ENCODE measurements at places on chromosomes 5 and 9. TPM values are rescaled to one million over a fixed set of nuclear protein-coding genes. Genes with fewer than 3 reads are reported as not detected.

SIT1 gene
- not detected for total RNA-seq

GADD45G gene
- total RNA-seq: 3.5 TPM

SLC36A3 gene
- total RNA-seq: not detected

PIP5K1B gene
- total RNA-seq: 1.3 TPM

- no peak overlapping the region for H3K27ac ChIP-seq
- no peak for DNase-seq
- peaks cover 3% of the 10 kb centered on the region for H3K27me3 ChIP-seq
- H3K36me3 ChIP-seq: no peaks in the 10 kb centered on the region
- H3K4me3 ChIP-seq: no peak overlapping the region
- H3K4me1 ChIP-seq: peaks cover 18% of the 10 kb centered on the region
Measured at GRCh38 chr9:83218411-83219090, 155.6 kb upstream of the RASEF start.

DNA sequence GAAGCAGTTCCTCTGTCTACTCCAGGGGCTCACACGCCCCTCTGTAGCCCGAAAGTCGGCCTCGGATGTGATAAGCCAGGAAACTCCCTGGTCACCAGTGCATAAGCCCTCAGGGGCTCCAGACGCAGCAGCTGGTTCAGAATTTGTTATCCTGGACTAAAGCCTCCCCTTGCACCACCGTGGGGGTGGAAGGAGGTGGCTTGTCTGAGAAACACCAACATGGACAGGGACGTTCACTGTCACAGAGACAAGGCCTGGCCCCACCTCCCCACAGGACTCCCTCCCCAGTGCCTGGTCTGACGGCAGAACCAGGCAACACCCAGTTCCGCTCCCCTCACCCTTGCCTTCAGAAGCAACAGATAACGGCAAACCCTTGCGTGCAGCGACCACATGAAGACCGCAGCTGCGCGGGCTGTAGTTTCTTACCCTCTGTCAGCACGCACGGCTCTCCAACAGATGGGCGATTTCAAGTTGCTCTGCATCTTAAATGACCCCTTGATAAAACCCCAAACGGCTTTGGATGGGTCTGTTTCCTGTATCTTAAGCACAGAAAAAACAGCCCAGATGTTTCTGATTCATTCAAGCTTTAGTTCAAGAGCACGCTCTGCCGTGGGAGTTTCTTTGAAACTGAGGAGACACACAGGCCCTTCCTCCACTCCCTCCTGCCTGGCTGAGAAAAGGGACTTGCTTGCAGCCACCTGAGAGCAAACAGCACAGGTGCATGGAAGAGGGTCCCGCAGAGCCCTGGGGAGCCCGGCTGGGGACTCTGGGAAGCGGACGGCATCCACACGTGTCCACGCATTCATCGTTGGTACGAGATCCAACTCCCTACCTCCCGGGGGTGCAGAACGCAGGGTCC, 44.7 kb upstream of the NKD2 start:
- peak; percentile 49 for DNase-seq
- H3K4me1 ChIP-seq: peaks cover 2% of the 10 kb centered on the region
- H3K27me3 ChIP-seq: peaks cover 71% of the 10 kb centered on the region
- H3K4me3 ChIP-seq: no peak overlapping the region
- no peak overlapping the region for H3K27ac ChIP-seq
- no peaks in the 10 kb centered on the region for H3K36me3 ChIP-seq

- no peak overlapping the region for H3K4me3 ChIP-seq
- H3K27me3 ChIP-seq: no peaks in the 10 kb centered on the region
- no peaks in the 10 kb centered on the region for H3K4me1 ChIP-seq
- no peak overlapping the region for H3K27ac ChIP-seq
- no peaks in the 10 kb centered on the region for H3K36me3 ChIP-seq
Measured at GRCh38 chr9:13616491-13617035, 337.1 kb upstream of the MPDZ start.

DNA sequence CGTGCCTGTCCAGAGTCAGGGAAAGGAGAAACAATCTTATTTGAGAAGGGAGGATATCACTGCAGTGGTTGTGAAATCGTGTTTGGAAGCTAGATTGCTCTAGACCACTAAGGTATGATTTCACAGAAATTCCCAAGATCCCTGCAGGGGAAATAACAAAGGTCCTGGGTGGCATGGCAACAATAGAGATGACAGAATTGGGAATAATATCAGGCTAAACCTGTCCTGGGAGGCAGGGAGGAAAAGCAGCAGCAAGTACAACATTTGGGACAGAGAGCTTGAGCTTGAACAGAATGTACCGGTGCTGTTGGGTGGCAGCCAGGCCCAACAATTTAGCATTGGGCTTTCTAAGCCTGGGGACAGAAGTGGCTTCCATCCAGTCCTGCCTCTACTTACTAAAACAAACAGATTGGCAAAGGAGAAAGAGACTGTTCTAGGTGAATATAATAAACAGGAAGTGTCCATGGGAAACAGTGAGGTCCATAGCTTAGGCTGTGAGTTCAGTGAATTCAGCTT, 17.0 kb upstream of the ARHGAP26 start:
- DNase-seq: no peak
- no peaks in the 10 kb centered on the region for H3K36me3 ChIP-seq
- H3K4me1 ChIP-seq: peaks cover 8% of the 10 kb centered on the region
- H3K27me3 ChIP-seq: no peaks in the 10 kb centered on the region

- DNase-seq: no peak
- H3K4me3 ChIP-seq: no peak overlapping the region
- no peak overlapping the region for H3K27ac ChIP-seq
- peaks cover 4% of the 10 kb centered on the region for H3K36me3 ChIP-seq
Measured at GRCh38 chr5:119478781-119479180, 26.5 kb downstream of the HSD17B4 start.

GRCh38 chr5:92909602-92909962, 671.4 kb downstream of the NR2F1-AS1 start:
- H3K4me1 ChIP-seq: peaks cover 6% of the 10 kb centered on the region
- H3K4me3 ChIP-seq: no peak overlapping the region
- no peak for DNase-seq
- H3K27me3 ChIP-seq: no peaks in the 10 kb centered on the region
- no peaks in the 10 kb centered on the region for H3K36me3 ChIP-seq

- no peak overlapping the region for H3K27ac ChIP-seq
- no peaks in the 10 kb centered on the region for H3K36me3 ChIP-seq
- H3K4me1 ChIP-seq: no peaks in the 10 kb centered on the region
- DNase-seq: no peak
- H3K27me3 ChIP-seq: peaks cover 5% of the 10 kb centered on the region
Measured at GRCh38 chr5:146365618-146366017, 27.0 kb downstream of the POU4F3 start.

- H3K4me3 ChIP-seq: no peak overlapping the region
- H3K36me3 ChIP-seq: no peaks in the 10 kb centered on the region
- no peaks in the 10 kb centered on the region for H3K27me3 ChIP-seq
- no peaks in the 10 kb centered on the region for H3K4me1 ChIP-seq
- no peak for DNase-seq
Measured at GRCh38 chr5:155004138-155004744, 9.3 kb upstream of the KIF4B start.

DNA sequence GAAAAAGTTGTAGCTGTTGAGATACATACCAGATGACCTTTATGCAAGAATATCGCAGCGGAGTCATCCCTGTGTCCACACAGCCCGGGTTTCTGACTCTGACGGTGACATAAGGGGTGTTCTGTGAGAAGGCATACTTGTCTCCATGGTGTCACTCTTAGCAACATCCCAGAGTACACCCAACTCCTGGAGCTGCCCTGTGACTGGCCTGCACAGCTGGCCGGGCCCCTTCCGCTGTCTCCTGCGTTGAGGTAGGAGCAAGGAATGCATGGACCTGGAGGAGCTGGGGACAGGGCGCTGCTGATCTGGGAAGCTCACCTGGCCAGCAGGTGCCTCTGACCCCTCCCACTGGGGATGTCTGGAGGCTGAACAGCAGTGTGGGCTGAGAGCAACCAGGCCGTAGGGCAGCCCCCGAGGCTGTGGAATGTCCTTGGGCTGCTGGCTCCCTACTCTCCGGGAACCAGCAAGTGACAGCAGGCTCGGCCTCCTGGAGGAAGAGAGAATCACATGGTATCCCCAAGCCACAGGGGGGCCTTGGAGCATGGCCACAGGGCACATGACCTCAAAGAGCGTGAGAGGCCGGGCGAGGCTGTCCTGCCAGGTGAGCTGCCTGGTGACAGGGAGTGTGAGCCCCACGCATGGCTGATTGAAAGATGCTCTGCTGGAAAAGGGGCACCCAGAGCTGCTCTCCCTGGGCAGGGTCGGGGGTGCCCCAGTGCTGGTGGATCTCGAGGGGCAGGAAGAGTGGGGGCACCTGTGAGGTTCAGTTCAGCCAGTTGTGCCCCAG, 113.4 kb downstream of the MRPL36 start:
- H3K27me3 ChIP-seq: no peaks in the 10 kb centered on the region
- H3K36me3 ChIP-seq: no peaks in the 10 kb centered on the region
- H3K4me3 ChIP-seq: no peak overlapping the region
- no peak overlapping the region for H3K27ac ChIP-seq

GRCh38 chr5:129899454-129899853, 4.8 kb upstream of the CHSY3 start:
- no peak for DNase-seq
- H3K4me3 ChIP-seq: no peak overlapping the region
- no peaks in the 10 kb centered on the region for H3K4me1 ChIP-seq
- H3K36me3 ChIP-seq: no peaks in the 10 kb centered on the region
- H3K27me3 ChIP-seq: no peaks in the 10 kb centered on the region

- no peak overlapping the region for H3K4me3 ChIP-seq
- no peaks in the 10 kb centered on the region for H3K36me3 ChIP-seq
- no peaks in the 10 kb centered on the region for H3K27me3 ChIP-seq
- no peak for DNase-seq
Measured at GRCh38 chr5:108420158-108420557, 38.3 kb upstream of the FBXL17 start.

DNA sequence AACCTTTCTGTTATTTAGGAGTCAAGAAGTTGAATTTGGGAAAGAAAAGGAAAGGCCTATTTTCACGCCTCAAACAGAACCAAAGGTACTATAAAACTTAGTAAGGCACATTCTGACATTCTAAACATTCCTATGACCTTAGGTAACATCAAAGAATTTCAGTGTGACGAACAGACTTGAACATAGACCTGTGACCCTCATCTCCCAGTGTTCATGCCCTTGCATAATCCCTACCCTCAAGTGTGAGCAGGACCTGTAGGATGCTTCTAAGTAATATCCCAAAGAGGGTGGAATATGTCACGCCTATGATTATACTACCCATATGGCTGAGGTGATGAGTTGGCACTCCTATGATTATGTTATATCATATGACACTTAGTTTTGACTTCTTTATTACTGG, 540.9 kb downstream of the KIF4B start:
- no peak overlapping the region for H3K27ac ChIP-seq
- no peaks in the 10 kb centered on the region for H3K27me3 ChIP-seq
- DNase-seq: no peak
- no peaks in the 10 kb centered on the region for H3K36me3 ChIP-seq
- H3K4me1 ChIP-seq: no peaks in the 10 kb centered on the region
- H3K4me3 ChIP-seq: no peak overlapping the region
